ENCODE measurements at places on chromosomes 12 and 14. TPM values are rescaled to one million over a fixed set of nuclear protein-coding genes. Genes with fewer than 3 reads are reported as not detected.

Gene SYNDIG1L
- not detected for total RNA-seq

Gene ANO4
- 0.12 TPM for total RNA-seq

Gene TMTC1
- 5.1 TPM for total RNA-seq

Gene FSCB
- total RNA-seq, result not detected

Gene NRIP2
- total RNA-seq, result not detected

Gene CCDC196
- total RNA-seq, result not detected

Gene AICDA
- total RNA-seq, result not detected

Gene RFX4
- total RNA-seq, result not detected

Gene KLRB1
- total RNA-seq, result not detected

Gene PTPRQ
- not detected for total RNA-seq

Gene ABCC9
- not detected for total RNA-seq

Gene DBX2
- total RNA-seq, result not detected

Gene PAX9
- 0.44 TPM for total RNA-seq

Gene CLEC1B
- total RNA-seq, result not detected

Gene VRTN
- not detected for total RNA-seq

Gene C12orf60
- 1.1 TPM for total RNA-seq

Gene TECPR2
- total RNA-seq, result 21.5 TPM

Gene TEDC1
- 29.9 TPM for total RNA-seq

Gene SUOX
- total RNA-seq, result 24.8 TPM

Gene SMIM41
- not detected for total RNA-seq

Gene NFE2
- total RNA-seq, result not detected

Gene CLEC7A
- not detected for total RNA-seq

Gene CLEC4D
- not detected for total RNA-seq

Gene TAMALIN
- total RNA-seq, result 87.5 TPM

Gene POTEM
- total RNA-seq, result not detected
